ENCODE measurements at places on chromosomes 3 and 15. TPM values are rescaled to one million over a fixed set of nuclear protein-coding genes. Genes with fewer than 3 reads are reported as not detected.

The FAIM gene
- total RNA-seq: 2.9 TPM

The HTD2 gene
- 16.1 TPM for total RNA-seq

The RLBP1 gene
- not detected for total RNA-seq

The SLC2A2 gene
- total RNA-seq: not detected

The SEMA3B gene
- 21.4 TPM for total RNA-seq

The RSL24D1 gene
- 53.0 TPM for total RNA-seq

The LIPH gene
- total RNA-seq: 0.37 TPM

The CHRM5 gene
- total RNA-seq: not detected

The RRP9 gene
- 8.5 TPM for total RNA-seq

The ZBED2 gene
- not detected for total RNA-seq
